ENCODE measurements at places on chromosomes 11 and 22.

DNA sequence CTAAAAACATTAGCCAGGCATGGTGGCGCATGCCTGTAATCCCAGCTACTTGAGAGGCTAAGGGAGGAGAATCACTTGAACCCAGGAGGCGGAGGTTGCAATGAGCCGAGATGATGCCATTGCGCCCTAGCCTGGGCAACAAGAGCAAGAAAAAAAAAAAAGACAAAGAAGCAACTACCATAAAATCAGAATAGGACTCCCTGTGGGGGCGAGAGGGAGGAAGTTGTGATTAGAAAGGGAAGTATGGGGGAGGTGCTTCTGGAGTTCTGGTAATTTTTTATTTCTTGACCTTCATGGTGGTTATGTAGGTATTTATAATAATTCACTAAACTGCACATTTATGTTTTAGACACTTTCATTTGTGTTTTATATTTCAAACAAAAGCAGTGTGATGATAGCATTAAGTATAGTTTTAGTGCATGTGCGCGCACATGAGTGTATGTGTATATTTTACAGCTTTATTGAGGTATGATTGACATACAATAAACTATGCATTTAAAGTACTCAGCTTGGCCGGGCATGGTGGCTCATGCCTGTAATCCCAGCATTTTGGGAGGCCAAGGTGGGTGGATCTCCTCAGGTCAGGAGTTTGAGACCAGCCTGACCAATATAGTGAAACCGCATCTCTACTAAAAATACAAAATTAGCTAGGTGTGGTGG lies 43.5 kb downstream of the SIK2 start:
- no peak for DNase-seq

DNA sequence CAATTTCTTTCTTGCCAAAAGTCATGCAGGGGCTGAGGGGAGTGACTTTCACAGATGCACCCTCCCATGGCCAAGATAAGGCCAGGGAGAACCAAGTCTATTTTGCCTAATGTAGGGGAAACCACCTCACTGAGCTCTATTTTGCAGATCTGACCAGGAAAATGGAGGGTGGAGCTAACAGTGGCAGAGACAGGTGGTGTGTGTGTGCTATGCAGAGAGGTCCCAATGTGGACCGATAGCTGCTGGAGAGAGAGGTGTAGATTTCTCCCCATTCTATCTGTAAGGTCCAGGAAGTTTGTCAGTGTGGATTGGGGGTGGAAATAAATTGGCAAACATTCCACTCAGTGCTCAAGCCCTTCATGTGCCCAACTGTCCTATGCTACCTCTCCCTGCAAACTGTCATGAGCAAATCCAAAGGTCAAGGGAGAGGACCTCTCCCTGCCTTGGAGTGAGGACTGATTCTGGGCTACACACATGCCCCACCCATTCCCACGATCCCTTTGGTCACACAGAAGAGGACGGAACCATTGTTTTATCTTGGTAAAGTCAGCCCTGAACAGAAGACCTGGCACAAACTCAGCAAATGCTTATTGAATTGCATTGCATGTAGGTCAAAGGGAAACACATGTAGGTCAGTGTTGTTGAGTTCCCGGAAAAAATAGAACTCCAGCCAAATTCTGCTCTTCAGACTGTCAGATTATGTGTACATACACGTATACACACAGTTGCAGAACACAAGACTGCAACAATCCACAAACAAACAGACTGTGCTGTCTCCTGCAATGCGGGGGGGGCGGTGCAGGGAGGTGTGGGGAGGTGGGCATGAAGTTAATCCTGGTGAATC lies 65.9 kb downstream of the C11orf58 start:
- DNase-seq, result no peak

- no peak for DNase-seq
These were observed 56.1 kb downstream of the APOL3 start for GRCh38 chr22:36104435-36104834.

DNA sequence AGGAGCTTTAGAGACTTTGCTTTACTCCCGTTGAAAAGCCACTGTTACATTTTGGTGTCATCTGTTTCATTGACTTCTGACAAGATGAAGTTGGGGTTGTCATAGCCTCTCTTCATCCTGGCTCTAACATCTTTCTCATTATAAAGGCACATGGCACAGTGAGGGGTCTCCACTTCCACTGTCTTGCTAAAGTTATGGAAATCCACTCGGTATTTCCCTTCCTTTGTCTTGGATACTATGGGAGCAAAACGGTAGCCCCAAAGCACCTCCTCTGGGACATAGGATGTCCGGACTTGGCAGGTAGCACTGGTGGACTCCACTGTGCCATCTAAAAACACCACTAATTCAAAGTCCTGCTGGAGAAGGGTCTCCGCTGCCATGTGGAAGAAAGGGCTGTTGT lies 28.0 kb downstream of the KCNJ1 start:
- no peak for DNase-seq

- no peak for DNase-seq
These were observed at the start of gene CALCA for GRCh38 chr11:14971865-14972580. CALCA (minus strand) TSS chr11:14972351; CDS start chr11:14971192, 1,159 bp downstream.

- DNase-seq, result no peak
These were observed 17.5 kb downstream of the UQCR10 start for GRCh38 chr22:29784451-29785361.

DNA sequence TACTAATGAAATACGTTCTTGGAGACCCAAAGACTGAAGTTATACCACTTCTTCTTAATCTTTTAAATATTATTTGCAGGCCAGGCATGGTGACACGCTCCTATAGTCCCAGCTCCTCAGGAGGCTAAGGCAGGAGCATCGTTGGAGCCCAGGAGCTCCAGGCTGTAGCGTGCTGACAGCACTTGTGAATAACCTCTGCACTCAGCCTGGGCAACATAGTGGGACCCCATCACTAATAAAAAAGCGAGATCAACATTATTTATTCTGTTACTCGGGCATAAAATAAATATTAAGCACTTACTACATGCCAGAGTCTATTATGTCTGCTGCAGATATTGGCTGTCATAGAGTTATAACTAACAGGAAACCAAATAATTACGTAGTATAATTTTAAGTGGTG lies 720 bp upstream of the MED17 start:
- no peak for DNase-seq

DNA sequence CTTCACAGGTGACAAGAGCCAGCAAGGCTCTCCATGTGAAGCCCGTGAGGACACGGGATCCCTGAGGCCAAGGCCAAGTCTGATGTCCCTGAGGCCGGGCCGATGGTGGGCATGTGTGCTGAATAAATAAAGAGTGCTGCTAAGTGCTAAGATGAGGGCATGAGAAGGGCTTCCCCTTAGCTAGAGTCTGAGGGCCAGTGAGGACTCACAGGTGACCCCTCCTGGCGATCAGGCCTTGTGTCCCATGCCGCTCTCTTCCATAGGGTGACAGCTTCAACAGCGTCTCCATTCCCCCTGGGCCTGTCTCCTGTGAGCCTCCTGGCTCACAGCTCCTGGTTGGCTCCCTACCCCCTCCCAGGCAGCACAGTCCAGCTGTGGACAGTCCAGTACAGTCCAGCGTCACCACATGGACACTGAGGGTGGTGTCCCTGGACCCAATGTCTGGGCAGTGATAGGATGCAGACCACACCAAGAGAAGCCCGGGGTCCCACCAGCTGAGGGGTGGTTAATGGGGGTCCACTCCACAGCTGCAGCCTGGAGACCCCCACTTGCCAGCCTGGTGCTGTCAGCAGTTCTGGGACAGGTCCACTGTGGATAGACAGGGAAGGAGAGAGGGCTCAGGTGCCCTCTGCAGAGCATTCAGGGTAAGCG lies 1033.2 kb downstream of the TBC1D22A start:
- DNase-seq, result no peak

GRCh38 chr11:121800731-121801393 lies 315.2 kb downstream of the BLID start:
- no peak for DNase-seq

DNA sequence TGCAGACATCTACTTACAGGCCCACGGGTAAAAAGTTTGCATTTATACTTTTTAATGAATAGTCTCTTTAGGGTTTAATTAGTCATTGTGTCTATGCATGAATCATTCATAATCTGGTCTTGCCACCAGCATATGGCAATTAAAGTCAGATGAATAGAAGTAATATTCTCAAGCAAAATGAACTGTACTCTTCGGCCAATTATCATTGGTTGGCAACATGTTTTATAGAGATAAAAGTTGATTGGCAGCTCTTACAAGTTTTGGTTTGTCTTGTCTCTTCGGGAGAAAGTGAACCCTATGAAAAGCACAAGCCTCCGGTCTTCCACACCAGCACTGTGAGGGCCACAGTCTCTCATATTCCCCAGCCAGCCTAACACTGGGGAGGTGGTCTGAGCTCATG lies 97.8 kb downstream of the OSBP2 start:
- no peak for DNase-seq

GRCh38 chr11:104668797-104669463 lies 229.3 kb downstream of the CASP12 start:
- DNase-seq, result no peak

DNA sequence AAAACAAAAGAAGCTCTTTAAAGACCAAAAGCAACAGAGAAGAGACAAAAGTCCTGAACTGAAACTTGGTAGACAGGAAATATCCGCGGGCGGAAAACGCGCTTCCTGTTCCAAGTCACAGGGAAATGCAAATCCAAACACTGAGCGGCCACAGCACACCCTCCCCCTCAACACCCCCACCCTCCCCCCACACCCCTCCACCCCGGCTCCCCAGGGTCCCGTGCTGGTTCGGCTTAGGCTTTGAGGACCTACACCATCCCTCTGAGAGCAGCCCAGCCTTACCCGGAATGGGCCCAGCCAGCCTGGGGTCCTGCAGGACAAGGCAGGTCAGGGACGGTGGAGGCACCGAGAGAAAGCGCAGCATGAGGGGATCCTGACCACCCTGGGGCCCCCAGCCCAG lies 160.4 kb downstream of the BRD1 start:
- no peak for DNase-seq

GRCh38 chr11:46294365-46295309 lies 17.2 kb downstream of the CREB3L1 start:
- DNase-seq, result no peak

DNA sequence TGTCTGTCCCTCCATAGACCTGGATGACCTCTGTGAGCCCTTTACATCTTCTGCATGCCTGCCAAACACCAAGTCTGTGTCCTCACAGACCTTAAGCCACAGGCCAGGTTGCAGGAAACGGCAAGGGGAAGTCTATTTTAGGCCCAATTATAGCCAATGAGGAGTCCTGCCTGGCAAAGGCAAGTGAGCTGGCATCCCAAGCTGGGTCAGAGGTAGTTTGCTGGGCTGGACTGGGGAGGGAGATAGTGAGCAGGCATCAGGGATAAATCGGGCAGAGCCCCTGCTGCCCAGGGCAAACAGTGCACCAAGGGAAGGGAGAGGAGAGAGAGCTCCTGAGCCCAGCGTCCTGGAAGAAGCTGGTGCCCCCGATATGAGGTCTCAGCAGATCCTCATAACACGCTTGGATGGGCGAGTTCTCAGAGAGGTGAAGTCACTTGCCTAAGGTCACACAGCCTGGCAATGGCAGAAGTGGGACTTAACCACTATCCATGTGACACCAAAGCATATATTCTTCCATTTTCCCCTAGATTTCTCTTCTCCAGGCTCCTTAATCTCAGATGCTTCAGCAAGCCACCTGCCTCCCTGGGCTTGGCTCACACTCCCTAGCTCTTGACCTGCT lies 3.7 kb upstream of the RELT start:
- DNase-seq, result no peak

DNA sequence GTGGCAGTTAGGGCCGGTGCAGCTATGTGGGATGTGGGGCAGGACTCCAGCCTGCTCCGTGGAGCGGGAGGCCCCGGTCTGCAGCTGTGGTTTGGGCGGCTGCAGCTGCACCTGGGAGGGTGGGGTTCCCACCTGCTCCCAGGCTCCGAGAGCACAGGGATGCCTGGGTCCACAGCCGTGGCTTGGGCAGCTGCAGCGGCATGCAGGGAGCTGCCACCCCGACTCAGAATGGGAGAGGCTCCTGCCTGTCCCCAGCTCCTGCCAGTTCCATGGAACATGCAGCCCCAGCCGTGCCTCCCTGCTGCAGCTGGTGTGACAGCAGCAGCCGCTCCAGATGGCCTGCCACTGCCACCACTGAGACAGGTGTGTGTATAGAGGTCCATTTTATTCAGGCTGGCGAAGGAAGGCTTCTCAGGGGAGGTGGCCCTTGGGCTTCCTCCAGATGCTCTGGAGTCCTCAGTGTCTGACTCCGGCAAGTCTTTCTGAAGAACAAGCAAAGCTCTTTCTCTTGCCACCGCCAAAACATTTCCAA lies 21.8 kb upstream of the UPK3A start:
- DNase-seq, result no peak

GRCh38 chr11:3684129-3684818 lies 13.1 kb upstream of the CHRNA10 start:
- DNase-seq, result no peak

GRCh38 chr11:111911563-111912401 lies at the start of gene CRYAB:
CRYAB (minus strand) TSS chr11:111911770; CDS start chr11:111911724, 46 bp downstream.
- no peak for DNase-seq

GRCh38 chr11:65782816-65783228 lies 2.0 kb upstream of the AP5B1 start:
- DNase-seq, result no peak

- no peak for DNase-seq
These were observed 264 bp downstream of the CHEK1 start for GRCh38 chr11:125625225-125625629.

DNA sequence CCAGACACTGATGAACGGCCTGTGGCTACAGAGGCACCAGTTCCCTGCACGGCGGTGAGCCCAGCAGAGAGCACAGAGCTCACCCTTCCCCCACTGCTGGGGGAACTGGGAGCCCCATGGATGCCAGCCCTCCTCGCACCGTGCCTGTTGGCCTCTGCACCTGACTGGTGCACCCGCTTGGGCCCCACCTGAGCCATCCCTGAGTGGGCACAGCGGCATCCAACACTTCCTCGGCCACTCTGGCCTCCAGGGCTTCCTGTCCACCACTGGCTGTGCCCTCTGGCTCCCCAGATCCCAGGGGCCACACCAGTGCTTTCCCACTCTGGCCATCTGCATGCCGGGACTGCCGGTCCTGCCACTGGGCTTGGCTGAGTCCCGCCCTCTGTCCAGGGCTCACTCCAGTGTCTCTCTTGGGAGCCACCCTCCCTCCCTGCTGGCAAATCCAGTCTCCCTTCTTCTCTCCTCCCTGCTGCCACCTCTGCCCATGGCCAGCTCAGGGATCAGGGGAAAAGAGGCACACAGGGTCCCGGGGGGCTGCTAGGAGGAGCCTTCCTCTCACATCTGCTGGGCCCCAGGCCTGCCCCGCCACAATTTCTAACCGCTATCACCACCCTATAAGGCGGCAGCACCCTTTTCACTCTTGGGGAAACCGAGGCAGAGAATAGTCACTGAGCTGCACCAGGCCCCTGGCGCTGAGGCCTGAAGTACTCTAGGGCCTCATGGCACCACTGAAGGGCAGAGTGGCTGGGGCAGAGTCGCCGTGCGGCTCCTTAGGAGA lies 33.0 kb downstream of the GNB1L start:
- DNase-seq, result no peak

GRCh38 chr11:131601586-131601985 lies 231.2 kb downstream of the NTM start:
- no peak for DNase-seq

- DNase-seq, result no peak
These were observed 734 bp downstream of the C11orf58 start for GRCh38 chr11:16738947-16739815.

DNA sequence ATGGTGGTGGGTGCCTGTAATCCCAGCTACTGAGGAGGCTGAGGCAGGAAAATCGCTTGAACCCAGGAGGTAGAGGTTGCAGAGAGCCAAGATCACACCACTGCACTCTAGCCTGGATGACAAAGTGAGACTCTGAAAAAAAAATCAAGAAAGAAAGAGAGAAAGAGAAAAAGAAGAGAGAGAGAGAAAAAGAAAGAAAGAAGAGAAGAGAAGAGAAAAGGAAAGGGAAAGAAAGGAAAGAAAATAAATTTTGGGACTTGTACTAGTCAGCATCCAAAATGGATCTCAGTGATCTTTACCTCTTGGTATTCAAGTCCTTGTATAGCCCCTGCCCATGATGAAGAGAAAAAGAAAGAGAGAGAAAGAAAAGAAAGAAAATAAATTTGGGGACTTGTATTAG lies 22.2 kb upstream of the PICALM start:
- DNase-seq, result no peak
